Posterior cingulate gyrus (tissue), 11 donors: ENCODE measurements at places on chromosomes 3 and 15.

DNA sequence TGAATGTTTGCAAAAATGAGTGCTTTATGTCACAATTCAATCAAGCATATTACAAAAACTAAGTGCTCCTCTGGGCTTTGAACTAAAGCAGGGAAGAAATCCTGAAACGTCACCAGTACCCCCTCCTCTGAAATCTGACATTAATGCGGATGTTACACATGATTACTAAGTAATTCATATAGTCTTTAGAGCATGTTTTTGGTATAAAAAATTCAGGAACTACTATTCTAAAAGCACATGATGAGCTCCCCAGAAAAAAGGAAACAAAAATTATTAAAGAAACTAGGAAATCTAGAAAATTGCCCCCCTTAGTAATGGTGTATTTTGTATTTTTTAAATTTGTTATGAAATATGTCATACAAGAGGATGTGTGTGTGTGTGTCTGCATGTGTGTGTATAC is 87.7 kb downstream of the MYO5A start:
- no peak for DNase-seq

- no peak for DNase-seq
Observed at GRCh38 chr15:39909007-39909406, 11.1 kb downstream of the GPR176 start.

GRCh38 chr3:152381881-152382295 is 113.2 kb downstream of the MBNL1 start:
- DNase-seq, result no peak

DNA sequence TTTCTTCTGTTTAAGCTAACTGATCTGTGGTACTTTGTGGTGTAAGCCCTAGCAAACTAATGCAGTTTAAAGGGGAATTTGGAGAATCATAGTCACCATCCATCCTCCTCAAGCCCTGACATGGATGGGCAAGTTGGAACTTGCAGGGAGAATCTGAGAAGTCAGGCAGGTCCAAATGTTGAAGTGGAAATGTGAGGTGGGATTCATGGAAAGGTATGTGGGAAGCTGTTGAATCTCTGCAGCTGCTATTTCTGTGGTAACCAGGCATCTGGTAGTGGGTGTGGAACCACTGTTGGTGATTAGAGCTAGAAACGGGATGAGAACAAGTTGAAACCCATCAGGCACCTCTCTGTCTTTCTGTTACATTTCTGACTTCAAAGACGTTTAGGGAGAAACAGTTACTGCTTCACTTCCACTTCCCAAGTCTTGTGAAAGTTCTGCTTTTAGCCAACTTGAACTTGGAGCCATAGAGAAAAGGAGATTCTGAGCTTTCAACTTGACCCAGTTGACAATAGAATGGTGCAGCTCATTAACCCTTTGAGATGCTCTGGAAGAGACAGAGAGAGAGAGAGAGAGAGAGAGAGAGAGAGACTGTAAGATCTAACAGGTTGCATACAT is 38.1 kb upstream of the NMNAT3 start:
- no peak for DNase-seq

DNA sequence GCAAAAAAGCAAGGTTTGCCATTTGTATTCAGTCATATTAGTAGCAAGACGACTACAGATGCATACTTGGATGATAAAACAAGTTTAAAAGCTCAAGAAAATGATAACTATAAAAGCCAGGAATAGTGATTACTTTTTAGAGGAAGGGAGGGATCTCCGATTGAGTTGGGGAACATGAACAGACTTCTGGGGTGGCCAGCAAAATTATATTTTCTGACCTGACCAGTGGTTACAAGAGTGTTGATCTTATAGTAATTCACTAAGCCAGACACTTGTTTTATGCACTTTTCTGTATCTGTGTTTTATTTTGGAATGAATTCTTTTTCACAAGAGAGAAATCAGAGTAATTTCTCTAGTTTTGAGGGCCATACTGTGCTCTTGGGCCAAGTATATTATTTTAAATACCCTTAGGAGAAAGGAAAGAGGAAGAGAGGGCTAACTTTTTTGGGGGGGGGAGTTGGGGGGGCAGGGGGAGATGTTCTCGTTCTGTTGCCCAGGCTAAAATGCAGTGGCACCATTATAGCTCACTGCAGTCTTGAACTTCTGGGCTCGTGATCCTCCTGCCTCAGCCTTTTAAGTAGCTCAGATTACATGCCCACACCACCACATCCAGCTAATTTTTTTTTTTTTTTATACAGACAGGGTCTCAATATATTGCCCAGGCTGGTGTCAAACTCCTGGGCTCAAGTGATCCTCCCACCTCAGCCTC is 57.3 kb downstream of the TGFBR2 start:
- DNase-seq, result no peak

DNA sequence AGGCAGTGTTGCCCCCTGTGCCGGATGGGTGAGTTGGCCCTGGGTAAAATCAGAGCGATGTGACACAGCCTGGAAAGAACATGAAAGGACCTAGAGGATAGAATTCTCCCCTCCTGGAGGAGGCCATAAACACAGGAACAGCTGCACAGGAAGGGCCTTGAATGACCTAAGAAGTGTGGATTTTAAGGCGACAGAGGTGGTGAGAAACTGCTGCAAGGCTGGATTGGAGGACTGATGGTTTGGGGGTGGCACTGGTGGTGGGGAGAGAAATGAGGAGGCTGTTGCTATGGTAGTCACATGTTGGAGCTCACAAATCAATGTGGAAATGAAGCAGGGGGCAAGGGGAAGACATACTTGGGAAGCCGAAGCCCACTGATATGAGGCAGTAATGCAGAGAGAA is 13.8 kb downstream of the XIRP1 start:
- no peak for DNase-seq

DNA sequence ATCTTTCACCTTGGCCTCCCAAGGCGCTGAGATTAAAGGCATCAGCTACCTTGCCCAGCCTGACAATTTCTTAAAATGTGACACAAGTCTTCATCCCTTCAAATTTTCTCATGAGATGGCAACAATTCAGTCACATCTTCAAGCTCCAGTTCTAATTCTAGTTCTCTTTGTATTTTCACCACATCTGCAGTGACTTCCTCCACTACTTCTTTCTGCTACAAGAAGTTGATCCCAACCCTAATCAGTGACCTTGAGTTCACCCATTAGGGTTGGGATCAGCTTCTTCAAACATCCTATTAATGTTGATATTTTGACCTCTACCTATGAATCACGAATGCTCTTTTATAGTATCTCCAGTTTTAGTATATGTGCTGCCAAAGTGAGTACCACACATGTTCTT is 59.8 kb downstream of the TRIM71 start:
- DNase-seq, result no peak

DNA sequence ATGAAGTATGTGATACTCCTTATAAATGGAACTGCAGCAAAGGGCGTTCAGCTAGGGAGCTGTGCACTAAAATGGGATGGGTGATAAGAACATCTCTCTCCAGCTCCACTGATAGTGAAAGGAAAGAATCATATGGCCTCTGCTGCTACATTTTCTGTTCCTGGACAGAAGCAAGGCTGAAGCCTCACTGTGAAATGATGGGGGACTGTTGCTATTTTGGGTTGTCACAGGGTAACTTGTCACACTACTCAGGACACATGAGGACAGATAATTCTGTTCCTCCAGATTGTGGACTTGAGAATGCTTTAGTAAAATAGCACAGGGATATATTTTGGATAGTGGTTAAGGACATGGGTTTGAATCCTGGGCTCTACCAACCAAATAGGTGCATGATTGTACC is 423.6 kb downstream of the FHIT start:
- no peak for DNase-seq

DNA sequence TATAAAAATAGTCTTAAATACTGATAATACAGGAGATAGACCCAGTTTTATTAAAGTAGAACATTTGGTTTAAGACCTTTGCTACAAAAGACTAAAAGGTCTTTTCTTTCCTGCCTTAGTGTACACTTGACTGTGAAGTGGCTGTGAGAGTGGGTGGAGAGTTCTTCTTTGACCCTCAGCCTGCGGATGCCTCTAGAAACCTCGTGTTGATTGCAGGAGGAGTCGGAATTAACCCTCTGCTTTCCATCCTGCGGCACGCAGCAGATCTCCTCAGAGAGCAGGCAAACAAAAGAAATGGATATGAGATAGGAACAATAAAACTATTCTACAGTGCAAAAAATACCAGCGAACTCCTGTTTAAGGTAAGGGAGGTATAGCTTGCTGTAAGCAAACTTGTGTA is 36.5 kb downstream of the OXNAD1 start:
- no peak for DNase-seq

- DNase-seq, result no peak
Observed at GRCh38 chr3:112009670-112010069, 10.9 kb downstream of the TAGLN3 start.

DNA sequence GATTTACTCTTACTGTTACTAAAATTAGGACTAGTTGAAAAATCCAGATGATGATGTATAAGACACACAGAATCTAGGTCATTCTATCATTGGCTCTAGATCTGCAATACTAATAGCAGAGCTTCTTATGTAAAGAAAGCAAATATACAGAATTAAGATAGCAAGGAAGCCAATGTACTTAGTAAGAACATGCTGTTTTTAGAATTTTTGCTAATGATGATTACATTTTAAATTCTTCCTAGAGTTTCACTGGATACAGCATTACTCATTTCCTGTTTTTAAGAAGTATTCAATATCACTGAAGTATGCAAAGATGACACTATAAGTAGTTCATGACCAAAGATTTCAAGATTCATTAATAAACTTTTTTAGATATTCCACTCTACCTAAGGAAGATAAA is 60.7 kb downstream of the CFAP20DC start:
- no peak for DNase-seq

GRCh38 chr15:61047783-61048182 is 181.3 kb downstream of the RORA start:
- no peak for DNase-seq
